ENCODE measurements at places on chromosomes 7 and 10.
A peak's percentile ranks its signal among the peaks of the same experiment; 100 is the strongest.

GRCh38 chr7:22731766-22732165 lies 4.8 kb downstream of the IL6 start:
- DNase-seq, result no peak

DNA sequence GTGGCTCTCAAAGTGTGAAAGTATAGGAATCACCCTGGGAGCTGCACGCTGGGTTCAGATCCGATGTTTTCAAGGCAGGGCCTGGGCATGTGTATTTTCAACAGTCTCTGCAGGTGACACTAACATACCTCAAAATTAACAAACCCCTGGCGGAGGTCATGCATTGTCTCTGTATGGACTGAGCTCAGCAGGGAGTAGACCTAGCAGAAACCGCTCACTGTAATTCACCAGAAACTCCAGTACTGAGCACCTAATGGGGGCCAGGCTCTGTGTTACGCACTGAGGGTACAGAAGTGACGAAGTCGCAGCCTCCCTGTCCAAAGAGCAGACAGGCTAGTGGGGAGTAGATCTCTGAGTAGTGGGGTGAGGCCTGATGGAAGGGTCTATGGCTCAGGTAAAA lies 5.6 kb downstream of the STRA8 start:
- no peak for DNase-seq

GRCh38 chr7:109984729-109985128 lies 1106.2 kb upstream of the LRRN3 start:
- DNase-seq, result no peak

GRCh38 chr10:59852670-59853069 lies 53.7 kb downstream of the CCDC6 start:
- no peak for DNase-seq

DNA sequence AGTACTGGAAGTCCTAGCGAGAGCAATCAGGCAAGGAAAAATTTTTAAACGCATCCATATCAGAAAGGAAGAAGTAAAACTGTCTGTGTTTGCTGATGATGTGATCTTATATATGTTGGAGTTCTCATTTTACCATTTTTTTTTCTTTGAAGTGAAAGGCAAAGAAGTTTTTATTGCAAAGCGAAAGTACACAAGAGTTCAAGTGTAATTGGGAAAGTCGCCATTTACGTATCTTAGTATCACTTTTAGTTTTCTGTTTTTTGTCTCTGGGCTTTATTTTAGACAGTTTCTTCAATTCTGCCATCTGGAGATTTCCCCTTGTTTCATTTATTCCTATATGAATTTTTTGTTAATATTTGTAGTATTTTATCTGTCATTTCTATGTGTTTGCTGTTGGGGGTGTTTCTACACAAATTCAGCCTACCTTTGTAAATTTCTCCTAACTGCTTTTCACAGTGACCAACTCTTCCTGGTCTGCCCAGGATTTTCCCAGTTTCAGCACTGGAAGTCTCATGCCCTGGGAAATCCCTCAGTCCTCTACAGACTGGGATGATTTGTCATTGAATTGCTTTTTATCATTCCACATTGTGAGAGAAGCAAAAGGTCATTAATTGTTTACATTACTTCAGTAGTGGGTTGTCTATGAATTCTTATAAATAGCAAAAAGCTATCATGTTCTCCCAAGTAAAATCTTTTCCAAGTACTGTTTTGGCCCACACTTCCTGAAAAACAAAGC lies 23.2 kb downstream of the BET1 start:
- no peak for DNase-seq

DNA sequence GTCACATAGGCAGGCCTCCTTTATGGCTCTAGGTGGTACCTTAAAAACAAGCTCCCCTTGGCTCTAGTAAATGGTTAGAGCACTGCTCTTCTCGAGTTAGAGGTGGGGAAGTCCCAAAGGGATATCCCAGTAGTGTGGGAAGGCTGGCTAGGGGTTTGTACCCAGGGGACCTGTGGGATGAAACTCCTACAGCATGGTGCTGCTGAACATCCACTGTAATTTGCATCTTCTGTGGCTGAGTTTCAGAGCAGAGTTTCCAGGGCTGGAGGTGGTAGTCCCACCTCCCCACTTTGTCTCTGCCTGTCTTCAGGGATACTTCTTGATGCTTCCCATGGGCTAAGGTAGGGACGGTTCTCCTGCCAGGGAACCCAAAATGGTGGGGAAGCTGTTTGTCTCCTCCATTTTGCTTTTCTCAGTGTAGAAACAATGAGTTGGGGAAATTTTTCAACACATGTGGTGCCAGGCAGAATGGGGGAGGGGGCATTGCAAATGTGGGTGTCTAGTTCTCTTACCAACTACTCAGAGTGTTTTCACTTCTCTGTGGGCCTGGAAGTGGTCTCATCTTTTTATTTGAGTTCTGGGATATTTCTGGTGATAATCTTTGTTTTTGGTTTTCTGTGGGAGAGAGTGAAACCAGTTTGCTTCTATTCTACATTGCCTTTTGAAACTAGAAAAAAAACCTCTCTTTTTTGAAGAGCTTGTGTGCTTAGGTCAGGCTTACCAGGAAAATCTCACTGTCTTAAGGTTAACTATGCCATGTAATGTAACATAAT lies 36.3 kb downstream of the SCART1 start:
- no peak for DNase-seq

- no peak for DNase-seq
These were observed 2.5 kb downstream of the C10orf105 start for GRCh38 chr10:71717056-71717455.

GRCh38 chr10:65845916-65846315 lies 1079.9 kb upstream of the LRRTM3 start:
- no peak for DNase-seq

DNA sequence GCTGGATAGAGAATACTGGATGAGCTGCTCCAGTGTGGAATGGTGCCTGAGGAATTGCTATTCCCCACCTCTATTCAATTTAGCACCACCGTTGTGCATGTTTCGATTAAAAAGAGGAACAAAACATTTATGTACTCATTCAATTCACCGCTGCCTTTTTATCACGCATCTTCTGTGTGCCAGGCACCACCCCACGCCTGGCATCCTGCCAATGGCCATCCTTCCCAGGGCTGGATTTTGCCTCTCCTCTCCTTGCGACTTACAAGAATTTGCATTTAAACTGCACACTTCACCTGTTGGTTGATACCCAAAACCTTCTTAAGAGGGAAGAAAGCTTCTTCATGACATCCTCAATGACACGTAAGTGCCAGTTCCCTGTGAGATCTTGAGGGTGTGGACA lies 110.2 kb upstream of the DPP6 start:
- no peak for DNase-seq

DNA sequence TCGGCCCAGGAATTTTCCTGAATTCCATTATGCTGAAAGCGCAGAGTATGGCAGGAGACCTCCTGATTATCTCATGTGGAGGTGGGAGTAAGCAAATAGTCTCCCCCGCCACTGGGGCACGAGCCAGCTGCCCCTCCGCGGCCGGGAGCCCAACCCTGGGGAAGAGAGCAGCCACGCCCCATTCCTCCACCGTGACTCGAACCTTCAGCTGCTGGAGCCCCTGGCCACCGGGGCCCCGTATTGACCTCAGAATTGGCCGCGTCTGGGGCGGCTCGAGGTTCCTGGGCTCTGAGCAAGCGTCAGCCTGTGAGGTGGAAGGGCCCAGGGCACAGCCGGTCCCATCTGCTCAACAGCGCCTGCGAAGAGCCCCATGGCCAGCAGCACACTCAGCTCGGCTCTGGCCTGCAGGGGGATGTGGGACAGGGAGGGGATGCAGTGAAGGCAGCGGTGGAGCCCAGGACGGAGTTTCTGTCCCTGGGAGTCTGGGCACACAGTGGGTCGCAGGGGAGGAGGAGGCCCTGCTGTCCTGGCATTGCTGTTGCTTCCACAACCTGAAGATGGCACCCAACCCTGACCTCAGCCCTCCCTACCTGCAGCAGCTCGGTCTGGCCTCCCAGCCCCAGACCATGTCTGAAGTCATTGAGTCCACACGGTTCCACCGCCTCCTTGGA lies 97.8 kb downstream of the CHST15 start:
- DNase-seq, result peak; percentile 95

GRCh38 chr10:65675236-65675635 lies 1250.6 kb upstream of the LRRTM3 start:
- DNase-seq, result no peak

GRCh38 chr7:80485721-80486120 lies 26.1 kb downstream of the GNAT3 start:
- DNase-seq, result no peak

Measured in astrocyte of the spinal cord (primary cell).